Right renal cortex interstitium (tissue), 3 donors: ENCODE measurements at places on chromosomes 13 and 19. TPM values are rescaled to one million over a fixed set of nuclear protein-coding genes. Genes with fewer than 3 reads are reported as not detected.

Gene MBD3L2
- not detected for polyA plus RNA-seq

DNA sequence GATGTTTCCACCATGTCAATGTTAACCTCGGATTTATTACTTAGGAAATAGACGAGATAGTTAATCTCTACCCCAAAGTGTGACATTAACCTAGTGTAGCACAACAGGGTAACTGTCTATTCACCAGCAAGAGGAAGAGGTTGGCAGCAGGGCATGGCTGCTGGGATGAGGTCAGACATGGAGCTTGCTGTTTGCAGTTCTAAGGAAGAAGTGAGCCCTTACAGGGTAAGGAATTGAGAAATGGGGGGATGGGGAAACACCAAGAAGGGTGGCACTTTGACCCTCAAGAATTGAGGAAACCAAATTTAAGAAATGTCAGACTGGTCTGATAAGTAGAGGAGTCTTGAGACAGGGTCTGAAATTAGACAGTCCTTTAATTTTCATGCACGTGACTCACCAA is 62.4 kb downstream of the MBD3L2B start:
- DNase-seq, result no peak

- no peak for DNase-seq
Observed at GRCh38 chr13:103799028-103799427, 732.8 kb upstream of the SLC10A2 start.

DNA sequence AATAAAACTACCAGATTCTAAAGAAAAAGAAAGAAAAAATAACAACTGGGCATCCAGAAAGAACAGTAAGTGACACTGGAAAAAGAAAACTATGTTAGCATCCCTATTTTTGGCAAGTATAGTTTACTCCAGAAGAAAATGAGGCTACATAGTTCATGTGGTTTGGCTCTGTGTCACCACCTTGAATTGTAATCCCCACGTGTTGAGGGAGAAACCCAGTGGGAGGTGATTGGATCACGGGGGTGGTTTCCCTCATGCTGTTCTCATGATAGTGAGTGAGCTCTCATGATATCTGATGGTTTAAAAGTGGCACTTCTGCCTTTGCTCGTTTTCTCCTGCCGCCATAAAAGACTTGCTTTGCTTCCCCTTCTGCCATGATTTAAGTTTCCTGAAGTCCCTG is 76.9 kb downstream of the ITGBL1 start:
- no peak for DNase-seq

DNA sequence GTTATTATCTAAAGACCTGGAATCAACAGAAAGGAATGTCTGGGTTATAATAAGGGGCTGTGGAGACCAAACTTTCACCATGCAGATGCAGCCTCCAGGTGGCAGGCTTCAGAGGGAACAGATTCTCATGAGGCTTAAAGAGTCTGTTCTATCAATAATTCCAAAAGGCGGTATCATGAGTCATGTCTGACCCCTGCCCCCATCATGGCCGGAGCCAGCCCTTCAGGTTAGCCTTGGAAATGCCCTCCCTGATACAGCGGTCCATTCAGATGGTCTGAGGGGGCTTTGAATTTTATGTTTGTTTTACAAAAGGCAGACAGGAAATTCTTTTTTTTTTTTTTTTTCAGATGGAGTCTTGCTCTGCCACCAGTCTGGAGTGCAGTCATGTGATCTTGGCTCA is 21.7 kb upstream of the LAMP1 start:
- DNase-seq, result no peak

GRCh38 chr13:57630661-57631595 is 616 bp upstream of the PCDH17 start:
- DNase-seq, result no peak

Gene NLRP4
- polyA plus RNA-seq, result not detected

DNA sequence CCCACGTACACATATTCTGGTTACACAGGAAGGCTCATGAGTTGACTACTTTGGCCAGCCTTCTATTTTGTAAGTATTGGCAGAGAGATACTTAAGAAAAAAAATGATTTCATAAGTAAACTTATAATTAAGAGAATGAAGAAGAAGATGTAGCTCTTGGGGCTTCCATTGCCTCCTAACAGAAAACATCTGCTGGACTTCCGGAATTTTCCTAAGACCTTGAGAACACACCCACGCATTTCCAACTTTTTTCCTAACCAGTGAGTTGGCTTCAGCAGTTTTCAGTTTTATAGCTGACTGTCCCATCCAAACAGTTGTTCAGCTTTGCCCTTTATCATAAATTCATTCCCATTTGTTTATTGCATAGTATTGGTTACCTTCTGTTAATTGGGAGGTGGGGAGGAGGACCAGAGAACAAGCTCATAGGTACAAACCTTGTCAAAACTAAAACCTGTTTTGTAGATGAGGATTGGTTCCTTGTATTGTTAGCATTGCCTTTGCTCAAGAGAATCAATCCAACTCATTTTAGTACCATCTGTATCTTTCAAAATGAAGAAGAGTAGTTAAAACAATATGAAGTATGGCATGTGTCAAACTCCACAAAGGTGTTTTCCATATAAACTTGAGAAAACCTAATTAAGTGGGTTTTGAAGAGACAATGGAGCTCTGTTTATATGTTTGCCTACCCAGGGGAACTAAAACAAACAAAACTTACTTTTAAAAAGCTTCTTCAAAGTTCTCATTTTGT is 93.9 kb downstream of the COL4A2 start:
- DNase-seq, result no peak

- no peak for DNase-seq
Observed at GRCh38 chr19:14006766-14007562, 844 bp upstream of the RFX1 start.

Gene ZNF8
- polyA plus RNA-seq, result 6.6 TPM

GRCh38 chr19:5624018-5624663 is 1.3 kb downstream of the SAFB start:
- DNase-seq, result no peak

DNA sequence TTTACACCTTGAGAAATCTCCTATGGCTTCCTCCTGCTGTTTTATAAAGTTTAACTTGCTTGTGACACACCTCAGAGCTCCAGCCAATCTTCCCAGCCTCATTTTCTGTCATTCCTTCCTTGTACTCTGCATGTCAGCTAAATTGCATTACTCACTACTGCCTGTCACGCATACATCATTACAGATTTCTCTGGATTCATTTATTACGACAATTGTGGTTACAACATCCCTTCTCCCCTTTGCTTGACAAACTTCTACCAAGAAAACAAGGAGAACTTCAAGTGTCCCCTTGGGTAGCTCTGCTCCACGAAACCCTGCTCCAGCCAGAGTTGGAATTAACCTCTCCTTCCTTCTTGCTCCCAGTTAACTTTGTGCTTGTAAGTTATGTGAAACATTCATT is 22.0 kb upstream of the GPR18 start:
- no peak for DNase-seq

DNA sequence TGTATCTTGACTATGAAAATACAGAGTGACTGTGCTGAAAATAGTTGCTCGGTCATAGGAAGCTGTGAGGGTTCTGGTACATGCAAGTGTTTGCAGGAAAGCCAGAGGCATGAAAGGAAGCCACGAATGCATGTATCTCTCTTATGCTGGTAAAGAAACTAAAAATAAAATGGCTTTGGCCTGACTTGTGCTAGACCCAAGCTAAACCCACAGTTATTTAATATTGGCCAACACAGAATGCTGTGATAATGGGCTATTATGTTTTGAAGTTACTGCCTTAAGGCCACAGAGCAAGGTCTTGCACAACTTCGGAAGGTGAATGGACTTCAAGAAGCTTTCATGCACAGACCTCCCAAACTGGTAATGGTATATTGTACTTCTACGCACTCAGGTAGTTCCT is 518.2 kb upstream of the HTR2A start:
- DNase-seq, result no peak

DNA sequence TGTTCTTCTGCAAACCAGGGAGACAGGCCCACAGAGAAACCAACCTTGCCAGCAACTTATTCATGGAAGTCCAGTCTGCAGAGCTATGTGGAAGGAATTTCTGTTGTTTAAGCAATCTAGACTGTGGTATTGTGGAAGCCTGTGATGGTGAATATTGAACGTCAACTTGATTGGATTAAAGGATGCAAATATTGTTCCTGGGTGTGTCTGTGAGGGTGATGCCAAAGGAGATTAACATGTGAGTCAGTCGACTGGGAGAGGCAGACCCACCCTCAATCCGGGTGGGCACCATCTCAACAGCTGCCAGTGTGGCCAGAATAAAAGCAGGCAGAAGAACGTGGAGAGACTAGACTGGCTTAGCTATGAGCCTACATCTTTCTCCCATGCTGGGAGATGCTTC is 606.0 kb downstream of the EFNB2 start:
- no peak for DNase-seq

Gene MAB21L1
- 0.04 TPM for polyA plus RNA-seq

GRCh38 chr13:38888309-38888708 is 102.3 kb downstream of the STOML3 start:
- DNase-seq, result no peak

DNA sequence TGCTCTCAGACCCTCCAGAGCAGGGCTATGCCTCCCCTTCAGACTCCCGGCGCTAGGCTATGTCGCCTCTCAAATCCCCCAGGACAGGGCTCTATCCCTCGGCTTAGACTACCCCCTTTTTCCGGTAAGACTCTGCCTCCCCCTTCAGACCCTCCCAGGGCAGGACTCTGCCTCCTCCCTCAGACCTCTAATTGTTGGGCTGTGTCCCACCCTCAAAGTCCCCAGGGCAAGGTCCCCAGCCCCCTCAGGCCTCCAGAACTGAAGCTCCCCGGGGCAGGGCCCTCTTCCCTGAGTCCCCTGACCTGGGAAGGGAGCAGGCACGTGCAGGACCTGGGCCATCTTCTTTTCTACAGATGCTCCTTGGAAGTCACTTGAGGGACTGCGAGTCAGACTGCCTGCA is 3.2 kb downstream of the KANK2 start:
- no peak for DNase-seq

Gene ZNF98
- polyA plus RNA-seq, result 3.8 TPM

- no peak for DNase-seq
Observed at GRCh38 chr13:32438871-32439270, 10.9 kb upstream of the N4BP2L1 start.

GRCh38 chr13:113327391-113327765 is 30.3 kb downstream of the LAMP1 start:
- DNase-seq, result no peak
